ENCODE measurements at places on chromosomes 13 and 19.

DNA sequence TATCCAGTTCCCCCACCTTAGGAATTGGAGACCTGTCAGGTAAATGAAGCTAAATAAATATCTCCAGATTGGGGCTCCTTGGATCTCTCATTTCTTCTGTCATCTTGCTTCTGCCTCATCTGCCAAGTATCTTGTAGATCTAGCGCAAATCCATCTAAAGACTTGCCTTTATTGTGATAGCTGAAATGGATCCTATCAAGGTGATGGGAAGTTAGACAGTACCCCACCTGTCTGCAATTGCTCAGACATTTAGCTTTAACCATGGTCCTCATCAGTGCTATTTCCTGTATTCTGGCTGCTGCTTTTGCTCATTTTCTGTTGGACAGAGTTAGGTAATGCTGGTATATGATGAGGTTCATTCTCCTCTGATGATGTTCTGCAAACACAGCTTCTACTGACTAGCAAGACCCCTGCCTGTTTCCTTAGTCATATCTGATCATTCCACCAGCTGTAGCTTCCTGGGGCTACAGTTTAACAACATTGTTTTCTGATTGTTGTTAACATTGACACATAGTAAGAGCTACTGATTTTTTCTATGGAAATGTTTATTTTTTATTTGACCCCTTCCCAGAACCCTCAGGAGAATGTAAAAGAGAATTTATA is 340.0 kb downstream of the DCT start:
- no peak for DNase-seq

- no peak for DNase-seq
Measured at GRCh38 chr19:20444202-20444885, 121.2 kb downstream of the ZNF737 start.

GRCh38 chr13:40993987-40994386 is 25.1 kb downstream of the ELF1 start:
- no peak for DNase-seq

GRCh38 chr13:22118158-22118557 is 447.3 kb downstream of the FGF9 start:
- no peak for DNase-seq

GRCh38 chr19:35704218-35704617 is at the start of gene ZBTB32:
Gene ZBTB32, plus strand, starts transcription at chr19:35704558. Its CDS starts 10,069 bp downstream, at chr19:35714627.
- DNase-seq: no peak

GRCh38 chr13:43831088-43831487 is 44.3 kb upstream of the ENOX1 start:
- no peak for DNase-seq

- no peak for DNase-seq
Measured at GRCh38 chr13:34926508-34926907, 15.6 kb upstream of the NBEA start.

GRCh38 chr13:26837997-26838396 is 77.4 kb upstream of the GPR12 start:
- no peak for DNase-seq

DNA sequence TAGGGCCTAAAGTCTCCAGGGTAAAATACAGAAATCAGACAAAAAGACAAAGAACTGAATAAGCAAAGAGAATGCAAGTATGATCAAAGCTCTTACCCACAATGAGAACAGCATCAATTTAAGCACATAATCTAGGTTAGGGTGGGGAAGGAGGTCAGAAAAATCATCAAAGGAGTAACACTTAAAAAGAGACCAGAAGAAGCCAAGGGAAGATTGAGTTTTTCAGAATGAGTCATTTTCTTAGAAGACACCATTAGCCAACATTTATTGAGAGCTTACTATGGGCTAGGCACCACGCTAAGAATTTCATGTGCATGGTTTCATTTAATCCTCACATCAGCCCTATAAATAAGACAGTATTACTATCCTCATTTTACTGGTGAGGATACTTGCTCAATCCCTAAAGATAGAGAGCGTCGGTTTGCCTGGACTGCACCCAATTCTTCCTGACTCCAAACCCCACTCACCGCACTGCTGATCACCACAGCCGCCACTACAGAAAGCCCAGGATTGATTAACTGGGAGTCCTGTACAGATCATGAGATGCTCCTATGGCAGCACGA is 1.7 kb upstream of the SHISA2 start:
- no peak for DNase-seq

DNA sequence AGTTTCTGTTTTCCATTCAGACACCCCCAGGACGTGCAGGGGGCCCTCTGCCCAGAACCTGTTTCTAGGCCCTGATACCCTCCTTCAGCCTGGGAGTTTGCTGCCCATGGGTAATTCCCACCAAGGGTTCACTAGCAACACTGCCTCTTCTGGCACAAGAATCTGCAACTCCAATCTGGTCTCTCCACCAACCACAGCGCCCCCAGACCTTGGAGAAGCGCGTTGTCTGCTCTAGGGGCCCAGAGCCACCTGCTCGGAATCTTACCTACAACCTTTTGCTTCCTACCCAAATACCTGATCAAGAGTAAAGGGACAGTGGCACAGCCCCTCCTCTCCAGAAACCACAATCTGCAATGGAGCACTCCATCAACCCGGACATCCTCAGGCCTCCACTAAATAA is 763 bp downstream of the ZNF180 start:
- no peak for DNase-seq

GRCh38 chr19:3145909-3146676 is 10.3 kb downstream of the GNA15 start:
- no peak for DNase-seq

GRCh38 chr19:8196271-8196927 is 12.8 kb upstream of the CERS4 start:
- DNase-seq: no peak

DNA sequence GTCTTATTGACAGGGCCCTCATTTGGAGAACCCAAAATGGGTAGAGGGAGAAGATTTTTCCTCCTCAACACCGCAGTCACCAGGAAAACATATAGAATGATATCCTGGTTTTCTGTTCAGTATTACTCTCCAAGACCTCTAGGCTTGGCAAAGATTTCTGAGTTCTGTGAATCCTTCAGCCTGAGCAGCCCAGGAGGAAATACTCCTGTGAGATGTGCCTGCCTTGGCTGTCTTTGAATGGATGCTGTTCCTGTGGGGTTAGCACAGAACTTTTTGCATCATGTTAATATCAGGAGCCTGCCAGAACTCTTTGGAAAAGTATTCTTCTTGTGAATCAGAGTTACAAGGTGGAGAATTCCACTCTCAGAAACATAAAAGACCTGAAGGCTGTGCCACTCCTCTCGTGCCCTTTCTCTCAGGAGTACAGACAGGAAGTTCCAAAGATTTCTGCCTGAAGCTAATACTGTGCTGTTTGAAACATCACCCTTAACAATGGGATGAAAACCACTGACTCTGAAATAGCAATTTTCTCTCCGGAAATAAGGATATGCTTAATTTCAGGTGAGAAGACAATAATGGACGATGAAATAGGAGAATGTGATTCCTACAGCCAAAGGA is 520.1 kb upstream of the NBEA start:
- DNase-seq: no peak

DNA sequence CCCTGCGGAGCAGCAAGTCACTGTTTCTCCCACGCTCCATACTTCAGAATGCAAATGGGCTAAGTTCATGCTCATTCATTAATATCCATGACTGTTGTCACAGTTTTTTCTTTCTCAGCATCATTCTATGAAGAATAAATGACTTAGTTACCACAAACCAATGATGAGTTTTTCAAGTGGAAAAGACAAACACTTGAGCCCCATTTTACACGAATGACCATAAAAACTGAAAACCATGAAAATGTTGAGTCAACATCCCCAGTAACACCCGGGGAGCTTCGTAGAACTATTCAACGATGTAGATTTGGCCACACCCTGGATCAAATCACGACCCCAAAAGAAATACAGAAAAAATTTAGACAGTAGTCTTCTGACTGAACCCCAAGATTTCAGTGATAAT is 99.8 kb upstream of the GJB6 start:
- DNase-seq: no peak

GRCh38 chr13:108777421-108778420 is 148.3 kb downstream of the MYO16 start:
- no peak for DNase-seq

- no peak for DNase-seq
Measured at GRCh38 chr13:33110713-33111413, 94.6 kb downstream of the KL start.

- no peak for DNase-seq
Measured at GRCh38 chr13:86579662-86580061, 780.4 kb upstream of the SLITRK6 start.

GRCh38 chr13:100350601-100351000 is 238.0 kb downstream of the GGACT start:
- DNase-seq: no peak

- no peak for DNase-seq
Measured at GRCh38 chr13:20782116-20782708, 8.5 kb upstream of the EEF1AKMT1 start.

DNA sequence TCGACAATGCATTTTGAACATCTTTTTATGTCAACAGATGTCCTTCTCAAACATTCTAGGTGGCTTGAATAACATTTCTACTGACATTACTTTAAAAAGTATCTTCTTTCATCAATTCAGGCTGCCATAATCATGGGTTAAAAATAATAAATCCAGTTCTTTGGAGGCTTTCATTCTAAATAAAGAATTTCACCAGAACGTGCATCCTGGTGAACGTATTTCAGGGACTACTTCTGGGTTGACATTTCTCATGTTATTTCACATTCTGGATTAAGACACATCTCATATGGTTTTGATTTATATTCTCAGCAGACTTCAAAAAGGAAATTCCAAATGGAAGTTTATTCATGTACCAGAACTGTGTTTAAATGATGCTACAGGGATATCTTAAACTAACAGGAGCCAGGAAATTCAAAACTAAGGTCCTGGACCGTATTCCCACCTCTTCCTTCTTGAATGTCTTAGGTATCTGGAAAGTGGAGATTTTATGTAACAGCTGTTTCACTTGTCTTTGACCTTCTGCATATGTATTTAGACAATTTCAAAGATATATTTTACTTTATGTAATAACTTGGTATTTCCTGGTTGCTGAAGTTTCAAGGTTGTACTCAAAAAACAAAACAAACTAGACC is 107.2 kb downstream of the STARD13 start:
- DNase-seq: no peak

DNA sequence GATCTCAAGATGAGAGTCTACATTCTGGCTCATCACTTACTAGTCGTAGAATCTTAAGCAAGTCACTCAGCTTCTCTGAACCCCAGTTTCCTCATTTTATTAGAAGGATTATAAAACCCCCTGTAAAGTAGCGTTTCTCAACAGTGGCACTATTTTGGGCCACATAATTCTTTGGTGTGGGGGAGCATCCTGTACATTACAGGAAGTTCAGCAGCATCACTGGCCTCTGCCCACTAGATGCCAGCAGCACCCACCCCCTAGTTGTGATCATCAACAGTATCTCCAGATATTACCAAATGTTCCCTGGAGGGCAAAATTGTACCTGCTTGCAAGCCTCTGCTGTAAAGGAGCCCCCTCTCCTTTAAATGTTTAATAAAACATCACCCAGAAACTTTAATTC is 22.6 kb downstream of the STARD13 start:
- DNase-seq: no peak

- no peak for DNase-seq
Measured at GRCh38 chr13:43171489-43171888, 148.1 kb downstream of the DNAJC15 start.

DNA sequence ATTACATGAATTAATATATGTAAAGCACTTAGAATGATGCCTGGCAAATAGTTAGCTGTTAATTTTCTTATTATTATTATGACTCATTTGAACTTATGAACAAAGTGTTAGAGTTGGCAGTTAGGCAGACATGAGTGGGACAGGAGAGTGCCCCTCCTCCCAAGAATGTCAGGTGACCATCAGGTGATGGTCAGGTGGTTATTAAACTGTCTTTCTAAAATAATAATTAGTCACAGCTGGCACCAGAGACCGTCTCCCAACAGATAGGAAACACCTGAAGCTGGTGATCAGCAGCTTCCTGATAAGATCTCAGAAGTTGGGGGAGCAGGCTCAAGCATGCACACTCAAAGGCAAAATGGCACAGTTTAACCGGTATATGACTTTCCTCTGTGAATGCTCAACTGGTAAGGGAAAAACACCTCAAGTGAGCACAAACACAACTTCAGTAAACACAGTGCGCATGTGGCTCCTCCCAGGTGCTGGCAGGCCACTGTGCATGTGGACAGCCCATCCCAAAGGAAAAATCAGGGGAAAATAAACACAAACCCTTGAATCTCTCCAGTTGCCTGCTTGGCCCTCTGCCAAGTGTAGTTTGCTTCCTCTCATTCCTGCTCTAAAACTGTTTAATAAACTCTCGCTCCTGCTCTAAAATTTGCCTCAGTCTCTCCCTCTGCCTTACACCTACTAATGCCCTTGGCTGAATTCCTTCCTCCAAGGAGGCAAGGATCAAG is 54.0 kb downstream of the FLT1 start:
- DNase-seq: no peak

DNA sequence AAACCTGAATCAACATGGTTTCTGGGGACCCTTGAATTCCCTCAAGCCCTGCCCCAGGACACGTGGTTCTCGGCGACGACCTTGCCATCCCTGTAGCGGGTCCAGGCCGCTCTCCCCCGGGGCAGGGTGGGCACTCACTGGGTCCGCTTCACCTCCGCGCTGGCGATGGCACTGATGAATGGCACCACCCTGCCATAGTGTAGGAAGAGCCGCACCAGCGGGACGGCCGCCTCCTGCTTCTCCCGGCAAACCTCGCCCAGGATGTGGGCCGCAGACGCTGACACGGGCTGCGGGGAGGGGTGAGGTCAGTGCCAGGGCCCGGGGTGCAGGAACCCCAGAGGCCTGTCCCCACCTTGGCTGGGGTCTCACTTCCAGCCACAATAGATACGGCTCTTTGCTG is 44.1 kb upstream of the C13orf46 start:
- DNase-seq: no peak

GRCh38 chr13:50643060-50643459 is 200.4 kb downstream of the DLEU7 start:
- DNase-seq: no peak

DNA sequence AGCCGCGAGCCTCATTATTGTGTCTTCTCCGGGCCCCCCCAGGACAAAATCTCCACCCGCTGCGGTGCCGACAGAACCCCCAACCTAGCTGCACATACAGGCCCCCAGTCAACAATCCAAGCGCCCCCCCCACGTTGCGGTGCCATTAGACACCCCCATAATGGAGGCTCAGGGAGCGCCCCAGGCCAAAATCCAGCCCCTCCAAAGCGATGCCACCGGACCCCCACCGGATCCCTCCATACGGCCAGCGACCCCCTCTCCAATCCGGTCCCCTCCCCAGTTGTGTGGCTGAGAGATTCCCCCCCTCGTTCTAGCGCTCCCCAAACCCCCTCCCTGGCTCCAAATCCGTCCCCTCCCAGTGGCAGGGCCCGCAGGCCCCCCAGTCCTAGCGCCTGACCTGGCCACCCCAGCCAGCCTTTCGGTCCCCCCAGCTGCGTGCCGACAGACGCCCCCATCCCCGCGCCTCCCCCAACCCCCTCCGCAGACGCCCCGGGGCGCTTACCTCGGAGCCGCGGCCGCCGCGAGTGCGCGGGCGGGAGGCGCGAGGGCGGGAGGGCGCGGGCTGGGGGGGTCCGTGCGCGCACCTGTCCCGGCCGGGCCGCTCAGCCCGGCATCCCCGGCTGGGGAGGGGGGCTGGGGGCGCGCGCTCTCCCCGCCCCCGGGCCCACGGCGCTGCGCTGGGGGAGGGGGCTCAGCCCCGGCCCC is 21.6 kb upstream of the SEMA6B start:
- no peak for DNase-seq

- no peak for DNase-seq
Measured at GRCh38 chr19:17394891-17395415, 957 bp upstream of the CCDC194 start.

All from stimulated activated CD4-positive, alpha-beta T cell treated with anti-CD3 and anti-CD28 coated beads, TNF-alpha, amount 100 ng/mL, for 48 hours (primary cell).